ENCODE measurements at places on chromosomes 16 and 17.
A peak's percentile ranks its signal among the peaks of the same experiment; 100 is the strongest.

DNA sequence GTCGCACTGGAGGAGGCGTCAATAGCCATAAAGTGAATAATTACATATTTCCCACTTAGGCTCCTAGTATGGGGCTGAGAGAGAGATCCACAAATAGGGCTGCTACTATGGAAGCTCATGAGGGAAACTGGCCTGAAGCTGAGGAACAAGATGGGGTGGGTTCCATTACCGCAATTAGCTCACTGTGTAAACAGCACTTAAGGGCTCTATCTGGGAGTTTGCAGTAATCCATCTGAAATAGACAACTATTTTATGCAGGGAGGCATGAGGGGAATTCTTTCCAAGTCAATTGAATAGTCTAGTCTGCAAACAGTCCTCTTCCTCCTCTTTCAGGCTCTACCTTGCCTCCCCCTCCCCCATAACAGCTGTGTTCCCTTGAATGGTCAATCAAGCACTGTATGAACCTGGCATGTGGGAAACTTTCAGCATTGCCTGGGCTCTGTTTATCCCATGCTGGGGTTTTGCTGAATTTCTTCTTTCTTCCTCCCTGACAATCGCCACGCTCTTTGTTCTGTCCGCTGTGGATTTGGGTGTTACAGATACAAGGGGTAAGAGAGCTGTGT lies 56.1 kb upstream of the MAF start:
- no peaks in the 10 kb centered on the region for H3K36me3 ChIP-seq
- 0 out of 2 replicates have a peak, but pooled peaks cover 6% of the 10 kb centered on the region for H3K27me3 ChIP-seq
- H3K4me1 ChIP-seq: no peaks in the 10 kb centered on the region
- DNase-seq: no peak
- no peak overlapping the region for H3K4me3 ChIP-seq

DNA sequence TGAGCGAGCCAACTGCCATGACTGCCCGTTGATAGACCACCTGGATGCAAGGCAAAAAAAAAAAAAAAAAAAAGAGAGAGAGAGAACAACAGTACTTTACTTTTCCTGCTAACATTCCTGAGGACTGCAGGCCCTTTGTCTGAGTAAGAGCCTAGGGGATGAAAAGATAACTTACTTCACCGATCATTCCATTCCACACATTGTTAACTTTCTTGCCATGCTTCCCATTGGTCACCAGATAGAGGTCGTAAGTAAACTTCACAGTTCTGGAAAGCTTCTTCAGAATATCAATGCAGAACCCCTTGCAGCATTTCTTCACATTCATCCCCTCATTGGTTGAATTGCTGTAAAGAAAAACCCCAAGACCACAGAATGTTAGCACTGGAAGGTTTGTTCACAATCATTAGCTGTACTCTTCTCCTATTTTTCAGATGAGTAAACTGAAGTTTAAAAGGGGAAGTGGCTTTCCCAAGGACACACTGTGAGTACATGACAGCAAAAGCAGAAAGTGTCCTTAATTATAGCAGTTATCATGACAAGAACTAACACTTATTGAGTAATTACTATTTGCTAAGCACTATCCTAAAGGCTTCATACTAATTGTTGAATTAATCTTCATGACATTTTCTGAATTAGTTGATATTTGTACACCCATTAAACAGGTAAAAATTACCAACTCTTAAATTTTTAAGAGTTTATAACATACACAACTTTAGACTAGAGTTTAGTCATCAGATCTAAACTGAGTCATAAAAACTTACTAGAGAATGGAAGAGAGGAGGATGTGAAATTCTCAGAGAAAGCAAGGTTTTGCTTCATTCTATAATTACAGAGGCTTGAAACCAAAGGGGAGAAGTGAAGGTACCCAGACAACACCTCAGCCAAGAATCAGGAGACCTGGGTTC lies 341.2 kb downstream of the GRIN2A start:
- H3K27ac ChIP-seq: no peak overlapping the region
- H3K4me3 ChIP-seq: no peak overlapping the region
- no peaks in the 10 kb centered on the region for H3K36me3 ChIP-seq
- no peak for DNase-seq

- H3K4me3 ChIP-seq: no peak overlapping the region
- DNase-seq: no peak
- H3K27me3 ChIP-seq: no peaks in the 10 kb centered on the region
- H3K4me1 ChIP-seq: peaks cover 33% of the 10 kb centered on the region
- H3K27ac ChIP-seq: no peak overlapping the region
- no peaks in the 10 kb centered on the region for H3K36me3 ChIP-seq
Observed at GRCh38 chr17:40338058-40338457, 26.5 kb downstream of the GJD3 start.

GRCh38 chr16:64969221-64969620 lies 152.6 kb downstream of the CDH11 start:
- no peak overlapping the region for H3K27ac ChIP-seq
- peaks cover 4% of the 10 kb centered on the region for H3K27me3 ChIP-seq
- H3K4me3 ChIP-seq: no peak overlapping the region
- no peaks in the 10 kb centered on the region for H3K36me3 ChIP-seq

GRCh38 chr16:79754081-79754480 lies 153.5 kb upstream of the MAF start:
- no peak overlapping the region for H3K27ac ChIP-seq
- H3K4me3 ChIP-seq: no peak overlapping the region
- H3K4me1 ChIP-seq: no peaks in the 10 kb centered on the region
- no peak for DNase-seq
- no peaks in the 10 kb centered on the region for H3K36me3 ChIP-seq
- no peaks in the 10 kb centered on the region for H3K27me3 ChIP-seq

DNA sequence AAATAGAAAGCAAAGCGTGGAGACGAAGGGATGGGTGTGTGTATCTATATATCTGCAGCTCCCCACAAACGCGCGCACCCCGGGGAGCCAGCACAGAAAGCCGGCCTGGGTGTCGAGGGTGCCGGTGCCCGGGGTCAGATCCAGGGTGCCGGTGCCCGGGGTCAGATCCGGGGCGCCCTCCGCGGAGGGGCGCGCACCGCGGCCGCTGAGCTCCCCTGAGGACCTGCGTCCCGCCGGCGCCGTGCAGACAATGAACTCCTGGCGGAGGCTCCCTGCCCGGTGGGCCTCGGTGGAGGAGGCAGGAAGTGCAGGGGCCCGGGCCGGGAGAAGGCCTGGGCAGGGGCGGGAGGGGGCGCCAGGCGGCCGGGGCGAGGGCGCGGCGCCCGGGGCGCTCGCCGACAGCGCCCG lies 1.1 kb downstream of the ZNF423 start:
- H3K36me3 ChIP-seq: no peaks in the 10 kb centered on the region
- DNase-seq: no peak
- H3K27me3 ChIP-seq: peaks cover 59% of the 10 kb centered on the region
- no peak overlapping the region for H3K4me3 ChIP-seq

DNA sequence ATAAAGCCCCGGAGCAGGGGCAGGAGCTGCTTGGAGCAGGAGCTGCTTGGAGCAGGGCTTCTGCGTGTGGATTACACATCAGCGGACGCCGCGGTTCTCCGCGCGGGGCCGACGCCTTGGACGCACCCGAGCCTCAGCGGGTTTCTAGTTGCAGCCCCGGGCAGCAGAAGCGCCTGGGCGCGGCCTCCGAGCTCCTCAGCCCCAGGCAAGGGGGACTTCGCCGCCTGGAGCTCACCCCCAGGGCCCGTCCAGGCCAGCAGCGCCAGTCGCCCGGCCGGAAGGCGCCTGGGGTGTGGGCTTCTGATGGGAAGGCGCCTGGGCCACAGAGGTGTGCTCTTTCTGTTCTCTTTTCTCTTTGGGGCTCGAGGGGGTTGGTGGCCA lies 6.3 kb downstream of the FOXF1 start:
- no peaks in the 10 kb centered on the region for H3K4me1 ChIP-seq
- no peak for DNase-seq
- H3K36me3 ChIP-seq: no peaks in the 10 kb centered on the region
- peaks cover 61% of the 10 kb centered on the region for H3K27me3 ChIP-seq
- H3K27ac ChIP-seq: no peak overlapping the region
- no peak overlapping the region for H3K4me3 ChIP-seq

DNA sequence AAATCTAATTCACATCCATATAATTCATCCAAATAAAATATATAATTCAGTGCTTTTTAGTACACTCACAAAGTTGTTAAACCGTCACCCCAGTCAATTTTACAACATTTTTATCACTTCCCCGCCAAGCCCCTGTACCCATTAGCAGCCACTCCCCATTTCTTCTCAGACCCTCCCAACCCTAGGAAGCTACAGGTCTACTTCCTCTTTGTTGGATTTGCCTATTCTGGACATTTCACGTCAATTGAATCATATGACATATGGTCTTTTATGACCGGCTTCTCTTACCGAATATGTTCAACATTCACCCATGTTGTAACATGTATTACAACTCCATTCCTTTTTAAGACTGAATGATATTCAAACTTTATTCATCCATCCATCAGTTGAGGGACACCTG lies 19.9 kb upstream of the MLKL start:
- no peak overlapping the region for H3K27ac ChIP-seq
- H3K36me3 ChIP-seq: no peaks in the 10 kb centered on the region
- no peak overlapping the region for H3K4me3 ChIP-seq
- H3K4me1 ChIP-seq: no peaks in the 10 kb centered on the region
- DNase-seq: no peak
- H3K27me3 ChIP-seq: no peaks in the 10 kb centered on the region

DNA sequence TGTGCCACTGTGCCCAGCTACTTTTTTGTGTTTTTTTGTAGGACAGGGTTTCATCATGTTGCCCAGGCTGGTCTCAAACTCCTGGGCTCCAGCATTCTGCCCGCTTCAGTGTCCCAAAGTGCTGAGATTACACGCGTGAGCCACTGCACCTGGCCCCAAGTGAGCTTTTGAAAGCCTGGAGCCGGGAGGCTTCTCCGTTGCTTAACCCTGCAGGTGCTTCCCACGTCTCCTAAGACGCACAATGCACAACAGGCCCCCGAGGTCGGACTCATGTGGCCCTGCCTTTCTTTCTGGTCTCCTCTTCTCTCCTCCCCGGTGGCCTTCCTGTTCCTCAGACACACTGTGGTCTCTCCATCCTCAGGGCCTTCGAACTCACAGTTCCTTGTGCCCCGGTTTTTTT lies 12.5 kb downstream of the RABEP2 start:
- H3K27me3 ChIP-seq: no peaks in the 10 kb centered on the region
- no peak overlapping the region for H3K27ac ChIP-seq
- DNase-seq: no peak
- H3K4me1 ChIP-seq: peaks cover 15% of the 10 kb centered on the region
- no peak overlapping the region for H3K4me3 ChIP-seq

- no peak for DNase-seq
- H3K36me3 ChIP-seq: no peaks in the 10 kb centered on the region
- no peaks in the 10 kb centered on the region for H3K4me1 ChIP-seq
- H3K27me3 ChIP-seq: peaks cover 20% of the 10 kb centered on the region
Observed at GRCh38 chr17:11272191-11272590, 31.2 kb downstream of the SHISA6 start.

- H3K27me3 ChIP-seq: no peaks in the 10 kb centered on the region
- no peak overlapping the region for H3K27ac ChIP-seq
- H3K36me3 ChIP-seq: no peaks in the 10 kb centered on the region
- no peak for DNase-seq
- no peak overlapping the region for H3K4me3 ChIP-seq
Observed at GRCh38 chr17:11391134-11391533, 150.1 kb downstream of the SHISA6 start.

- no peaks in the 10 kb centered on the region for H3K27me3 ChIP-seq
- no peak for DNase-seq
- H3K27ac ChIP-seq: no peak overlapping the region
- no peaks in the 10 kb centered on the region for H3K36me3 ChIP-seq
Observed at GRCh38 chr16:4378161-4378666, 6.6 kb downstream of the VASN start.

DNA sequence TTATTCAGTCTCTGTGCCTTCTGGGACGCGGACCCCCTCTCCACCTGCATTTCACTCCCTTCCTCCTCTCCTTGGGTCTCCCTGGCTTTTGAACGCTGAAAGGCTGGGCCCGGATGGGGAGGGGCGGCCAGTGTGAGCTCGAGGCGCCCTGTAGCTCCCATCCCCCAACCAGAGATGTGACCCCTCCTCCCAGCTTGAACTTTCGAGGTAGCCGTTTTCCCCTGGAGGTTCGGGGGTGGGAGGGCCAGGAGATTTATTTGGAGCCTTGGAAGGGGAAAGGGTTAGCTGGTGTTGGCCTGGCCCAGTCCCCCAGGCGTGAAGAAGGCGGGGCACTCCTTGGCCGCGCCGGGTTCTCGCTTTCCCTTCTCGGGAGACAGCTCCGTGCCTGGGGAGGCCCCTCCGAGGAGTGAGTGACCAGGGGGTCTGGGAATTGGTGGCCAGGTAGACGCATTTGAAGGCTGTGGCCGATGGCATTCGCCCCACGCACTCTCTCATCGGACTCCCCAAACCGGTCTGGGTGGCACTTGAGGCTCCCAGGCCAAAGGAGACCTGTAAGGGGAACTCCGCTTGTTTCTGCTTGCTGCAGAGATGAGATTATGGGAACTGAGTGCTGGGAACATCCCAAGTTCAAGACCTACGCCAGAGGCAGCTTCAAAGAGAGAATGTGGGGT lies 942 bp downstream of the LDAF1 start:
- peak overlapping the region; percentile 74 for H3K27ac ChIP-seq
- no peaks in the 10 kb centered on the region for H3K27me3 ChIP-seq
- DNase-seq: peak; percentile 76
- H3K4me1 ChIP-seq: peaks cover 16% of the 10 kb centered on the region

GRCh38 chr16:11308493-11309283 lies 27.6 kb upstream of the PRM1 start:
- H3K27me3 ChIP-seq: no peaks in the 10 kb centered on the region
- peaks cover 24% of the 10 kb centered on the region for H3K4me1 ChIP-seq
- H3K36me3 ChIP-seq: no peaks in the 10 kb centered on the region
- DNase-seq: no peak
- H3K4me3 ChIP-seq: no peak overlapping the region
- no peak overlapping the region for H3K27ac ChIP-seq

DNA sequence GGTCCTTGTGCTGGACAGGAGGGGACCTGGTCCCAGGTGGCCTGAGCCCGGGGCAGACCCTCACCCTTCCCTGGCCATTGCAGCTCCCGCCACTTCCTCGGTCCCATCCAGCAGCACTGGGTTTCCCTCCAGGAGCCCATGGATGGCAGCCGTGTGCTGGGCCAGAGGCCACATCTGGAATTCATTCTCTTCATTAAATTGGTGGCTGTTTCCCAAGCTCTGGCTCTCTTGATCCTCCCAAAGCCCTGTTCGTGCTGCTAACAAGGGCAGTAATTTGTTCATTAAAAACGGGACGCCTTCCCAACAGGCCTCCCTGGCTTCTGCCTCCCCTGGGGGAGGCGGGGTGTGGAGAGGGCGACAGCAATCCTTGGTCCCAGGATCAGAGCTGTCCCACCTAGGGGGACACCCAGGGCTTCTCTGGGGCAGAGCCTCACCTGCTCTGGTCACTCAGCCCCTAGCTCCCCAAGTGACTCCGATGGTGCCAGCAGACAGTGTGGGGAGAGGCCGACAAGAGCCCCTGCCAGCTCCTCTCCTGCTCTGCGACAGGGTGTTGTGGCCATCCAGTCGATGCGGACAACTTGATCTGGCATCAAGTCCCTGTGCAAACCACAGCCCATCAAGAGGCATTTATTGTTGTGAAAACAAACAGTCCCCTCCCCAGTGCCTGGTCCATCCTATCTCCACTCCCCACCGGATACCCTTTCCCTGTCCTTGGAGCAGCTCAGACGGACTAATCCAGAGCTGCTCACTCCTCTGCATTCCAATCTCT lies 44.0 kb downstream of the SDK2 start:
- no peaks in the 10 kb centered on the region for H3K4me1 ChIP-seq
- H3K27me3 ChIP-seq: peaks cover 97% of the 10 kb centered on the region
- no peak overlapping the region for H3K27ac ChIP-seq
- H3K36me3 ChIP-seq: no peaks in the 10 kb centered on the region
- DNase-seq: no peak
